T-helper 2 cell (primary cell): ENCODE measurements at places on chromosomes 16 and 17.

- no peak for DNase-seq
Measured at GRCh38 chr17:74362810-74363498, 1.3 kb upstream of the BTBD17 start.

DNA sequence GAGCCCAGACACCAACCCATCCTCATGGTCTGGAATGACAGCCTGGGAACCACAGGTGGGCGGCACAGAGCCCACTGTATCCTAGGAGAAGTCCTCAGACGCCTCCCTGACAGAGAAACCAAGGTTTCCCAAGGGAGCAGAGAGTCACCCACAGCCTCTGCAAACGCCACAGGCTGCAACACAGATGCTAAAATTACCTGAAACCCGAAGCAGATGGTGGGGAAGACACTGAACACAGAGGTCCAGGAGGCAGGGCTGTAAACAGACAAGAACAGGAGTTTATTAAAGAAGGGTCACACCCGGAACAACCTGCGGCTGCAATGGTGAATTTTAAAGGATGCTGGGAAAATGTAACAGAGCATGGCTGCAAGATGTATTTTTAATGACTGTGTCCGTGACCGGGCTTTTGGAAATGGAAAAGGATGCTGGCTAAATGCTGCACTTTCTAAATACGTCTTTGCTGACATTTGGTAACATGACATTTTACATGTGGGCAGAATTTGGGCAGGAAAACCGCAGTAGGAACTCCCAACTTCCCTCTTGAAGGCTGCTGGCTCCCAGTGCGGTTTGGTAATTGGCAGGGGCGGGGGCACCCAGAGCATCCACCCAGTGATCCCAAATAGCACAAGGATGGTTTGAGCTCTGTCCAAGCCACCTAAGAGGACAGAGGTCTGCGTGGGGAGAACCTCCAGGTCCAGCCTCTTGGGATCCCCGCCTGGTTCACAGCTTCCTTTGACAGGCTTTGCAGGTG lies 13.1 kb downstream of the SLC38A8 start:
- no peak for DNase-seq

GRCh38 chr16:1026057-1026783 lies 44.6 kb downstream of the SOX8 start:
- no peak for DNase-seq

GRCh38 chr16:12259651-12260050 lies 283.1 kb downstream of the SNX29 start:
- no peak for DNase-seq

- DNase-seq, result no peak
Measured at GRCh38 chr17:42814633-42815399, 9.3 kb downstream of the BECN1 start.

DNA sequence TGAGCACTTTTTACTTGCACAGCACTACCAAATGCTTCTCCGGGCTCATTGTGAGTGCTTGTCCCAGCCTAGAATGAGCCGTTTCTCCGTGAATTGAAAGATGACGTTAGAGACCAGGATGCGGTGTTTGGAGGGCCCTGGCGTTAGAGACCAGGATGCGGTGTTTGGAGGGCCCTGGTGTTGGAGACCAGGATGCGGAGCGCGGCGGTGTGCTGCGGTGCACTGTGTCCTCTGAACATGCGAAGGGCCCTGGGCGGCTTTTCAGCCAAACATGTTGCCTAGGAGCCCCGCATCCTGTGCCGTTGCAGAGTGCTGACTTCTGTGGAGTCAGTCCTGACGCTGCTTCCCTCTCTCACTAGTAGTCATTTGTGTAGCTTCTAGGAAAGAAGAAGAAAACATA lies 42.7 kb downstream of the BANP start:
- no peak for DNase-seq

DNA sequence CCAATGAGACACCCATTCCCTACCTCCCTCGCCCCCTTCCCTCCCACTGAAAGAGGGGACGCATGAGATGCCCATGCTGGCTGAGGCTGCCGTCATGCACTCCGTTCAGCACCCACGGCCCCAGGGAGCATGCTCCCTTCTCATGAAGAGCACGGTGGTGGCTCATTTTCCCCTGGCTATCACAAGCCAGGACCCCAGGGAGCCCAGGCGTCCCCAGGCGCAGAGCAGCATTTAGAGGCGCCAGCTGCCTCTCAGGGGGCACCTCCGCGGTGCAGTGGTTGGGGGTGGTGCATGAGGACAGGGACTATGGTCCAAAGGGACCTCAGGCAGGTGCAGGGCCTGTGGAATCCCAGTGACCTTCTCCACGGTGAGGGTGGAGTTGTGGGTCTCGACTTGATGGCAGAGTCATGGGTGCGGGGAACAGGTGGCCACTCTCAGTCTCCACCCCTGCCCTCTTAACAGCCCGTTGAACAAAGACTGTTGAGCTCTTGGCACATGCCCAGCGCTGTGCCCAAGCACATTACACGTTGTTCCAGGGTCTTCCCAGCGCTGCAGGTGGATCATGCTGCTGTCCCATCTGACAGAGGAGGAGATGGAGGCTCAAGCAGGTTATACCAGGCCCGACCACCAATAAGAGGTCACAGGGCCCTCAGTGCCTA lies 13.6 kb downstream of the KIF19 start:
- DNase-seq, result no peak

DNA sequence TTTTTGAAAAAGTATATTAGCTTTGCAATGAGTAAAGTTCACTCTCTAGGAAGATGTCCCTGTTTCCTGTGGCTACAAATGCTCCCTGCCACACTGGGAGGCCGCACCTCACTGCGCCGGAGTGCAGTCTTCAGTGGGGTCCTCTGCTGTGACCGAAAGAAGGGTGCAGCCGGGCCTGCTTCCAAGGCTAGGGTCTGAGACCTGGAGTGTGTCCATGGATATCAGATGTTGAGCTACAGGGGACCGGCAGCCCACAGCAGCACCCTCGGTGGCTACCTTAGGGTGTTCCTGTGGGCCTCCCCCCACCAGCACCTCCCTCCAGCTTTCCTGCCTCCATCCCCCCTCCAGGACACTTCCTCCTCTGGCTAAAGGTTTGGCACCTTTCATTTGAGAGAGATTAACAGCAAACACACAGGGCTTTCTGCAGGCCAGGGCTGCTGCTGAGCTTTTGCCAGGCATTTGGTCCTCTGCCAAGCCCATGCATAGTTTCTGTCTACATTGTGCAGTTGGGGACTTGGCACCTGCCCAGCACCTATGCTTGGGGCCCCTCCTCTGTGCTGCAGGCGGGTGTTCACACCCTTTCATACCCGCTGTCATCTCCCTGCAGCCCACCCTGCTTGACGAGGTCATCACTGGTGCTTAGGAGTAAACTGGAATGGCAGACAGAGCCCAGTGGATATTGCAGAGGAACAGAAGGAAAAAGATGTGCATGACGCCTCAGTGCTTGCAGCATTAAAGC lies 33.8 kb upstream of the CRISPLD2 start:
- DNase-seq, result no peak

DNA sequence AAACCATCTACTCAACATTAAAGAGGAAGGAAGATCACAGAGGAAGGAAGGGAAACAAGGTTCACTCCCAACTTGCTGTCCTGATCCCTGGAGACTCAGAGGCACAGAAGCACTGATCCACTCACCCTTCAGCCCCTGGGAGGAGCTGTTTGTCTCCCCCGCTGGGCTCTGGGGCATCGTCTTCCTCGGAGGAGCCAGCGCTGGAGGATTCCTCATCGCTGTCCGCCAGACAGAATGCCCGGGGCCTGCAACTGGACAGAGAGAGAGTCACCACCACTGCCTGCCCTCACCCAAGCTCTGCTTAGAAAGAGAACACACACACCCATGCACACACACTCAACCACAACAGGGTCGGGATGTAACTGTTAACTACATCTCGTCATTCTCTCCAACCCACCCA lies 24.8 kb upstream of the ERN1 start:
- DNase-seq, result no peak

DNA sequence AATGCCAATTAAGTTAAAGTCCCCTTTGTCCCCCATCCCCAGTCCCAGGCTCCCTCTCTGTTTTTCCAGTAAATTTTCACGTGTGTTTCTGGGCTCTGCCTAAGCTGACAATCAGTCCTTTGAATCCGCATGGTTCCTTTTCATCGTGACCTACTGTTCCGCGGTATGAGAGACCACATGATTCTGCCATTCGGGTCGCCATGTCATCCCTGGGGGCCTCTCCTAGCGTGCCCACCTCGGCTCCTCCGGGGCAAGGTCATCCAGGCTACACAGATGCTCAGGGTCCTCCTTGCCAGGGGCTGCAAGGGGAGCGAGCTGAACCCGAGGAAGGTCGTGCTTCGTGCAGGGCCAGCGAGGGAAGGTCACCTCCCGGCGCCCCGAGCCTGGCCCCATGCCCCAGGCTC lies 157.6 kb downstream of the RAB11FIP4 start:
- no peak for DNase-seq

- DNase-seq, result no peak
Measured at GRCh38 chr16:70674221-70675014, 11.4 kb downstream of the MTSS2 start.

GRCh38 chr17:76687298-76688164 lies 23.2 kb downstream of the MXRA7 start:
- no peak for DNase-seq
